RPMI8226 (cell line): ENCODE measurements at places on chromosomes 1 and 21.
A peak's percentile ranks its signal among the peaks of the same experiment; 100 is the strongest.

DNA sequence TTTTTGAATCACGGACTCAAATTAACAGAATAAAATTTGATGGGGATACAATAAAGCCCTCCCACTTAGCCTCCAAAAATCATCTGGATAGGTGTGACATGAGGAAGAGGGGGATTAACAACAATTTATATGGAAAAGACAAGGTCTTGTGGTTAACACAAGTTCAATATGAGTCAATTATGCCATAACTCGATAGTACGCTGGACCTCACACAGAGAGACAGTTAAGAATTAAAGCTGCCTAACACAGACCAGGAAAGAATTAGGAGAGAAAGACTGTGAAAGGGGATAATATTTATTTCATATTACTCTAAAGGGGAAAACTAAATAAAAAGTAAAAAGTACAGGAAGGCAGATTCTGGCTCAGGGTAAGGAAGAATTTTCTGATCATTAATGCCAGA, 243.7 kb upstream of the LYPLAL1 start:
- DNase-seq = no peak

- peak; percentile 25 for DNase-seq
These were observed 84.9 kb downstream of the ITPKB start for GRCh38 chr1:226654046-226654667.

GRCh38 chr1:243946946-243947345, 96.9 kb upstream of the AKT3 start:
- DNase-seq = peak; percentile 27

GRCh38 chr1:115911294-115911693, 65.0 kb upstream of the SLC22A15 start:
- no peak for DNase-seq

DNA sequence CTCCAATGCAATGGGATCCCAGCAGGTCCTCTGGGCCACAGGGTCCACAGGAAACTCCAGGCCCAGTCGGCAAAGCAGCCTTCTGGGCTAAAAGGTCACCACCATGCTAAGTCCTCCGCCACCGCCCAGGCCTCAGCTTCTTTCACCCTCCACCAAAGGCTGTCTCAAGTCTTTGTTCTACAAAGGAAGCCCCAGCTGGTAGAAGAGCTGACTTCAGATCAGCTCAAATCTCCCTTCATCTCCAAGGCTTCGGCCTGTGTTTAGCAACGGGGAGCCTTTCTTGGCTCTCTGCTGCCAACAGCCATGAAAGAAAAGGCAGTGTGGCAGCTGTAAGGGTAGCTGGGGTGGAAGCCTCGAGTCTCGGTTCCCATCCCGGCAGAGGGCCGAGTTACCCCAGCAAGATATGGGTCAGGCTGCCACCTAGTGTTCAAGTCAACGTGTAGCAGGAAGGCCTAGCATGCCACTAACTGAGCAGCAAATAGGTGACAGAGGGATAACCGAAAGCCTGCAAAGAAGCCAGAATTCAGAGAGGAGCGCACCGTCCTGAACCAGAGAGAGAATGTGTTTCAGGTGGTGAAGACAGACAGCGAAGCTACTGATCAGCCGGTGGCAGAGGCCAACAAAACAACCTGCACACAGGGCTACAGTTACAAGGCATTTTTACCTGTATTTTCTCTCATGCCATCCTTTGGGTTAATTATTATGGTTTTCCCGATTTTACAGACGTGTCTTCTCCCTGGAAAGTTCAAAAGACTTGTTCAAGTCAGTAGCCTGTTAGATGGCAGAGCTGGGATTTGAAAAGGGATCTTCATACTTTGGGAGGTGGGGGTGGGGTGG, 26.8 kb upstream of the CRNN start:
- DNase-seq = peak; percentile 85

- no peak for DNase-seq
These were observed 5.5 kb upstream of the TGFBR3 start for GRCh38 chr1:91891454-91891853.

GRCh38 chr1:58898739-58899586, 115.1 kb upstream of the JUN start:
- DNase-seq = no peak

DNA sequence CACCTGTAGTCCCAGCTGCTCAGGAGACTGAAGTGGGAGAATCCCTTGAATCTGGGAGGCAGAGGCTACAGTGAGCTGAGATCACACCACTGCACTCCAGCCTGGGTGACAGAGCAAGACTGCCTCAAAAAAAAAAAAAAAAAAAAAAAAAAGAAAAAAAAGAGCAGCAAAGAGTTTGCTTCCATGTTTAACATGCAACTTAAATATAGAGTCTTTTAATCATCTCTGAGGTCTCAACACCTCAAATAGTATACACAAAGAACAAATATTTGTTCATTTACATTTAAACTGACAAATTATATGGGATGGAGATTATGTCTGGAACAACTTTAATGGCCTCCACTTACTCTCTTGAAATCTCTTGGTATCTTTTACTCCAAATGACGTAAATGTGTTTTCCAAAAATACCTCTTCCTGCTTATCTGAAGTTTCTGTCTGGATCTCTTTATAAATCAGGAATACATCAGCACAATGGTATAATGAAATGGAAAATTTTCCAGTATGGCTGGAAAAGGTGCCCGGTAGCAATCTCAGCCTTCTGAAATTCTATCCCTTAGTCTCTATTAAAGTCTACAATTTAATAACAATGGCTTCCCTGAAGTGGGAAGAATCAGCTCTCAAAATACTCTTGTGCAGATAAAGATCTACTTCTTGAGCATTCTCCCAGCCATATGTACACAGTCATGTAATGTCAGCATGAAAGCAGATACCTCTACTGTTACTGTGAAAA, 258.5 kb downstream of the OMA1 start:
- no peak for DNase-seq

DNA sequence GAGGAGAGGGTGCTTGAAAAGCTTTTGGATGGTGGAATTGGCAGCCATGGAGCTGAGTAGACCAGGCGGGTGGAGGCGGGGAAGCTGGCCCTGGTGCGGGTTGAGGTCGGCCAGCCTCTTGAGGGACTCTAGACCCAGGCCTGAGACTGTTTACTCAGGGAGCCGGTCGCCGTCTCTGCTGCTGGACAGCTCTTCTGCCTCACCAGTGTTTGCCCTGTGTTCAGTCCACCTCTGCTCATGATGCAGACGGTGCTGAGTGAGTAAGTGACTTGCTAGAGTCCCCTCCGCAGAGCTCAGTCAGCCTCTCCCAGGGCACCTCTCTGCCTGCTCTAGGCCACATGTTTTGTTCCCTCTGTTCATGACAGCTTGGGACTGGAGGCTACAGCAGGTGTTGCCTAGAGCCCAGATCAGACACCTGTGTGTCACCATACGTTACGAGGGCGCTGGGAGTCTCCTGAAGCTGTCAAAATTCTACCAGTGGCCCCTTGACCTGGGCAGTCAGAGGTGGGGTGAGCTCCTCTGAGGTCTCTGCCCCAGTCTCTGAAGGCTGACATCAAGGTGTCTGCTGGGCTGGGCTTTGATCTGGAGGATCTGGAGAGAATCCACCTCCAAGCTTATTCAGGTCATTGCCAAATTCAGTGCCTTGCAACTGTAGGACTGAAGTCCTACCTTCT, 73.5 kb upstream of the WNT4 start:
- no peak for DNase-seq

DNA sequence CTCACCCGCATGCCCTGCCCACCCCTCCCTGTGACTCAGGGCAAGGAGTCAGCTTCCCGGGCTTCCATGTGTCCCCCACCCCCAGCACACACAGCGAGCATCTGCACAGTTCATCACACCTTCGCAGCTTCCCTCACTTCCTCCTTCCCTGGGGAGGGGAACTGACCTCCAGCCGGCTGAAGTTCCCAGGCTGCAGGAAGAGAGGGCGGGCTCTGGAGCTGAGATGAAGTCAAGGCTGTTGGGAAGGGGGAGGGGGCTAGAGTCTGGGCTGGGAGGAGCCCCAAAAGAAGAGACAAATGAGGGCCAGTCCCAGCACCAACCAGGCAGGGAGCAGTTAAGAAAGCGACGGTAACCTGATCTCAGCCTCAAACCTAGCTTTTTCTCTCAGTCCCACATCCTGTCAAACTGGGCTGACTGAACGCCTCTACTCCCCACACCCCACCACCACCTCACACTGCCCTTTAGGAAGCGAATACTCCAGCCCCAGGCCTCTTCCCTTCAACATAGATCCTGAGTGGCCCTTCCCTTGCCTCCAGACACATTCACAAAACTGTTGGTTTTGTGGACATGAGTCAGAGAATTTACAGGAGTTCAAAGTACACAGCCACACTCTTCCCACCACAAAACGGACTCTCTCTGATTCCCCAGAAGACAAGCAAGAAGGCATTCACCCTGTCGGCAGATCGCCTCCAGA, 1.8 kb downstream of the RHOC start:
- peak; percentile 57 for DNase-seq

DNA sequence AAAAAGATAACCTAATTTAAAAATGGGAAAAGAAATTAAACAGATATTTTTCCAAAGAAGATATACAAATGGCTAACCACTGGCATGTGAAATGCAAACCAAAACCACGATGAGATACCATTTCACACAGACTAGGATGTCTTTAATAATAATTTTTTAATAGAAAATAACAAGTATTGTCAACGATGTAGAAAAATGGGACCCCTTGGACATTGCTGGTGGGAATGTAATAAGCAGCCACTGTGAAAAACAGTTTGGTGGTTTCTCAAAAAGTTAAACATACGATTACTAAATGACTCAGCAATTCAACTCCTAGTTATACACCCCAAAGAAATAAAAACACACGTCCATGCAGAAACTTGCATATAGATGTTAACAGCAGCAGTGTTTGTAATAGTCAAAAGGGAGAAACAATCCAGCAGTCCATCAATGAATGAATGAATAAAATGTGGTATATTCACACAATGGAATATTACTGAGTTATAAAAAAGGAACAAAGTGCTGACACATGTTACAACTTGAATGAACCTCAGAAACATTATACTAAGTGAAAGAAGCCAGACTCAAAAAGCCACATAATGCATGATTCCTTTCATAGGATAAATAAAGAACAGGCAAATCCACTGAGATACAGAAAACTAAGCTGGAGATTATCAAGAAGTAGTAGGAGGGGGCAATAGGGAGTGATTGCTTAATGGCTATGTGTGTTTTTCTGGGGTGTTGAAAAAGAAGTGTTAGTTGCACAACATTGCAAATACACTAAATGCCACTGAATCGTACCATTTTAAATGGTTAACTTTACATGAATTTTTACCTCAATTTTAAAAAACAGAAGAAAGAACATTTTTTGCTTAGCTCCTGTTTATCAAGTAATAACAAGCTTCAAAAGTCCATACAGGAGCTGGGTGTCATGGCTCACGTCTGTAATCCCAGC, 4.1 kb downstream of the PPT1 start:
- no peak for DNase-seq

- no peak for DNase-seq
These were observed 7.6 kb downstream of the LMNA start for GRCh38 chr1:156122086-156122485.

DNA sequence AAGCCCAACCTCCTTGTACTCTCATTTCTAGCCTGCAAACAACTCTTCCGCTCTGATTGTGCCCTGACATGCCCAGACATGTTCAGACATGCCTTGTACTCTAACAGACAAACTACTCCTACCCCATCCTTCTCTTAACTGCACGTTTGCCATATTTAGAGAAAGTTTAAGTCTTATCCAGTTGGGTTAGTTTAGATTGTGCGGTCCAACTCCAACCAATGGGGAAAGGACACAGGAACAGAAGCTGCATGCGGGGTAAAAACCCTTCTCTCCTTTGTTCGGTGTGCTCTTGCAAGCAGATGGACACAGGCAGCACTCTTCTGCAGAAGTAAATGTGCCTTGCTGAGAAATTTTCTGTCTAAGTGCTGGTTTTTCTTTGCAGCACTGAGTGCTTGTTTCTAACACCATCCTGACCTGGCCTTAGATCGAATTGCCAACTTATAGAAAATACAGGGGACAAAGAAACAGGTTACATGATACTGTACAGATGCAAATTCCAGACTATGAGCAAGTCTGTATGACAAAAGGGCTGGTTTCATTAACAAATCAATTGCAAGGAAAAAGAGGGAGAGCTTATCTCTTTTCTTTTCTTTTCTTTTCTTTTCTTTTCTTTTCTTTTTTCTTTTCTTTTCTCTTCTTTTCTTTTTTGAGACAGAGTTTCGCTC, 35.8 kb upstream of the IFNGR2 start:
- DNase-seq = no peak

DNA sequence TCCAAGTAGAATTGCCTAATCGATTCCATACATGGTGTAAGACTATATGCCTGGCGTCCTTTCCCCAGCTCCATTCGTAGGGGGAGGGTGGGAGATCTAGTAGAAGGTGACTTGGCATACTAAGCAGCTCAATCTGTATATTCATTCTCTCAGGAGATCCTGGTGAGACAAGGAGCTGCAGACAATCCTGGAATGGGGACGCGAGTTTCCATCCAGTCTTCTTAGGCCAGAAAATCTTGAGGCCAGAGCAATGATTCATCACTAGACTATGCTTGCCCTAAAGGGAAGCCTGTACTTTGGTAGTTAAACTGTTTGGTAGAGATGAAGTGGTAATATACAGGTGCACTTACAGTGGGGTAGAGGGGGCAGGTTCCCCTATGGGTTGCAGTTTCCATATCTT, 468.7 kb downstream of the ADGRL2 start:
- no peak for DNase-seq
